ENCODE measurements at places on chromosomes 4 and X.

DNA sequence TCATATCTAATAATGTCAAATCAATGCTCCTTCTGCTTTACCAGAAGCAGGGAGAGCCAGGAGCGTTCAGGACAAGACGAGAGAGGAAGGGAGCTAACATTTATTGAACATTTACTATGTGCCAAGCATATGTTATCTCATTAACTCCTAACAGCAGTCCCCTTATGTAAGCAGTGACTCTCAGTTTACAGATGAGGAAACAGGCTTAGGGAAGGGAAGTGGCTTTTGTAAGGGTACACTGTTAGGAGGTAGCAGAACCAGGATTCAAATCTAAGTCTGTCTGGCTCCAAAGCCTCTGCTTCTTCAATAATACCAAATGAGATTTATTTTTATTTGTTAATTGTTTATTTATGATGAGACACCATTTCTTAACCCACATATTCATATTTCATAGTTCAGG, 2.6 kb upstream of the STARD8 start:
- DNase-seq: no peak

GRCh38 chr4:36553029-36553428, 271.6 kb downstream of the DTHD1 start:
- no peak for DNase-seq

- DNase-seq: no peak
Observed at GRCh38 chr4:66539745-66540144, 869.5 kb upstream of the EPHA5 start.

- DNase-seq: peak; percentile 67
Observed at GRCh38 chrX:123648028-123648810, 84.6 kb downstream of the THOC2 start.

DNA sequence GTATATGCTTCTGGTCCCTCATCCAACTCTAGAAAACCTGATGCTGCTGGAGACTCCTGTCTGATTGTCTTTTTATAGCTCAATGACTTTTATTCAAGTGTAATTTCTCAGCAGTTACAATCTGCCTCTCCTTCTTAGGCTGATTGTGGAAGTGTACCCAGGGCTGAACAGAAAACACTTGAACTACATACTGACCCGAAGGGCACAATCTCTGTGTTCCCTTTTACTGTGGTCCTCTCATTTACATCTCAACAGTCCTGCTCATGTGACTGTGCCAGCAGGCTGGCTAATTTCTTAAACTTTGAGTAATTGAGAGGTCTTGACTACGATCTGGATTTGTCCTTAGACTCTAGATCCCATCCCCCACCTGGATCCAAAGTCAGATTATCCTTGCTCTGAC, 863.4 kb downstream of the PDHA2 start:
- peak; percentile 1 for DNase-seq

GRCh38 chr4:152516156-152516555, 19.7 kb downstream of the FBXW7 start:
- DNase-seq: no peak

DNA sequence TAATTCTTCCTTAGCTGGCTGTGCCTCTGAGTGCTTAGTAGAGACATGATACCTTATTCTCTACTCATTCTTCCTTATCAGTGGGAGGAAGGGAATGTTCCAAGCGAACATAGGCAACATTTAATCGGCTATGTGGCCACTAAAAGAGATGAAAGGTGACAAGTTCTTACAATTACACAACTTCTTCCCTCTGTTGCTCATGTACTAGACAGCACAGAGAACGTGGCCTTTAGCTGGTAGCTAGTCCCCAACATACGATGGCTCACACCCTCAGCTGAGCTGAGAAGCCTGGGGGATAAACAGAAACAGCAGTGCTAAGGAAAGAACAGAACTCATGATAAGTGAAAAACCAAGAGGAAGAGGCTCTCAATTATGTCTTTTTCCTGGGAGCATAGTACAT, 52.2 kb downstream of the APOO start:
- DNase-seq: no peak

GRCh38 chrX:47743504-47743903, 84.5 kb upstream of the UXT start:
- DNase-seq: no peak

- DNase-seq: no peak
Observed at GRCh38 chrX:3733043-3733430, 19.6 kb upstream of the PRKX start.

- no peak for DNase-seq
Observed at GRCh38 chr4:105369988-105370387, 103.9 kb downstream of the PPA2 start.

GRCh38 chr4:145722561-145722960, 42.6 kb downstream of the C4orf51 start:
- no peak for DNase-seq

GRCh38 chrX:130079824-130080406, 30.4 kb downstream of the ELF4 start:
- no peak for DNase-seq

- no peak for DNase-seq
Observed at GRCh38 chr4:144347121-144347520, 206.6 kb upstream of the GYPA start.

DNA sequence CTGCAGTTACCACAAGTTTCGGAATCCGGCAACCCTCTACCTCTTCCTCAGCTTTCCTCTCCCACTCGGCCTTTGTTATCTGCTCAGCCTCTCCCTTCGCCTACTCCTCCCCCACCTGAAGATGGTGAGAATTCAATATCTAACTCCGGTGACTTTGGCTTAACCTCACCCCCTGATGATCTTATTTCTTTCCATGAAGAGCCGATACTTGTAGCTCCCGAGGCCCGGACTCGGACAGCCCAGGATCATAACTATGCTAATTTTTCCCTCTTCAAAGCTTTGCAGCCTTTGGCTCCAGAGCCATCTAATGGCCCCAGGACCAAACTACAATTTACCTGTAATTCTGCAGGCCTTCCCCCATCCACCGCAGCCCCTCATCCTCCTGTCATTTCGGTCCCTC, 32.0 kb upstream of the MGST2 start:
- no peak for DNase-seq

GRCh38 chrX:72117636-72118210, 14.0 kb downstream of the RTL5 start:
- no peak for DNase-seq

DNA sequence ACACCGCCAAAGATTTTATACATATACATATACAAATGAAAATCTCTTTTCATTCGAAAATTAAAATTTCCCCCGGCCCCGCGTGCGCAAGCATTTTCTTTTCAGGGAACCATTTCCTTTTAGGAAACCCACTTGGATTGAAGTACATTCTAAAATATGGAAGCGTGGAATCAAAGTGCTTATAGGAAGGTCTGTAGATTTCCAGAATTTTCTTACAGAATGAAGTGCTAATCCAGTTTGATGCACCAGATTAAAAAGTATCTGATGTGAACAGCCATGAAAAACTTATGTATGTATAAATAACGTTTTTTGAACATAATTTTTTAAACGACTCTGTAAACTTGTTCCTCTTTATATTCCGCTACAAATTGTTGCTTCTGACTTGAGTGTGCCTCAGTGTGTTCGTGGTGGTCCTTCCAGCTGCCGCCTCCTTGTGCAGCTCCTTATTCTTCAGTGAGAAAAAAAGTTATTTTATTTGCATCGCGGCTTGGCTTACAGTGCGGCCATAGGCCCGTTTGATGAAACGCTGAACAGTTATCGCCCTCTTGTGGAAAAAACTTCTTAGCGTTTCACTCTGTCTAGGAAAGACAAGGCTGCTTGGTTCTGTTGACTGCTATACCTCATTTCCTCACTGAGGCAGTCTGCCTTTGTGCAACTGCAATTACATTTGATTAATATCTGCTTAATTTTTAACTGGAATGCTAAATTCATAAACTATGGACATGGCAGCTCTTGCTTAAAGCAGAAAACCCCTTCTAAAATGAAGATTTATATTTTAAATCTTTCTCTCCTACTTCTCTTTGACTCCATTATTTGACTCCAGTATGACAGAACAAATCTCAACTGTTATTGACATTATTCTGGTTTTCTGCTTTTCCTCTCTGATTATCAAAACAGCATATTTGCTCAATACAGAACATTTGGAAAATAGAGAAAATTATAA, 4.7 kb upstream of the NKX6-1 start:
- no peak for DNase-seq

GRCh38 chr4:154475820-154476219, 15.8 kb downstream of the DCHS2 start:
- no peak for DNase-seq

- DNase-seq: no peak
Observed at GRCh38 chr4:16516796-16517439, 290.6 kb upstream of the TAPT1 start.

All from iPS DF 19.7 (cell line).